ENCODE measurements at places on chromosomes 6 and 20.

GRCh38 chr6:21182589-21182988 lies 411.0 kb upstream of the SOX4 start:
- no peak for DNase-seq

DNA sequence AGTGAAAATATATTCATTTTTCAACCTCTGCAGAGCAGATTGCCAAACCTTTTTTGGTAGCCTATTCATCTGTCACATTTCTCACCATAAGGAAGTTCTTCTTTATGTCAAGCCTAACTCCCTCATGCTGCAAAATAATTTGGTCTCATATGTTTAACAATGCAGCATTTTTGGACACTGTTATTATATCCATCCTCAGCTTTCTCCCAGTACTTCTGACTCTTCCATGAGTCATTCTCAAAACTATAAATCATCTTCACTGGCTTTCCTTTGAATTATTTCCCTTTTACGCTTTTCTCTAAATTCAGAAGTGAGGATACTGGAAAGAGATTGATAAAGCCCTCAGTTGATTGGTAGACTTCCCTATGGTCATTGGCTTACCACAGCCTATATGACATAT lies 192.2 kb downstream of the TPBG start:
- DNase-seq, result no peak

- DNase-seq, result no peak
These were observed 44.3 kb downstream of the CTCFL start for GRCh38 chr20:57480444-57481160.

DNA sequence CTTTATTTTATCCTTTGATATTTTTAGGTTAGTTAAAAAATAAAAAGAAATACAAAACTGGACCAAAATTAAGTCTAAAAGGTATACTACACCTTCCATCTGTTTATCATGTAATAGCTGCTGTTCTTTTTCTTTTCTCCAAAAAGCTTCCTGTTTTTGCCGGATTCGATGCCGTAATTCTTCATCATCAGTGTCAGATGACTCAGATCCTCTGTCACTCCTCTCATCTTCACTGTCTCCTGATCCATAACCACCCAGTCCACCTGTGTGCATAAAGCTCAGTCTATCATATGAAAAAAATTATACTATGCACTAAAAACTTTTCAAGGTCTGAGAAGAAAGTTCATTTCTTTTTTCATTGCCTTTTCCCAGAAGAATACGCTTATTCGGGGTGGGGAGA lies 8.5 kb upstream of the COQ3 start:
- no peak for DNase-seq

DNA sequence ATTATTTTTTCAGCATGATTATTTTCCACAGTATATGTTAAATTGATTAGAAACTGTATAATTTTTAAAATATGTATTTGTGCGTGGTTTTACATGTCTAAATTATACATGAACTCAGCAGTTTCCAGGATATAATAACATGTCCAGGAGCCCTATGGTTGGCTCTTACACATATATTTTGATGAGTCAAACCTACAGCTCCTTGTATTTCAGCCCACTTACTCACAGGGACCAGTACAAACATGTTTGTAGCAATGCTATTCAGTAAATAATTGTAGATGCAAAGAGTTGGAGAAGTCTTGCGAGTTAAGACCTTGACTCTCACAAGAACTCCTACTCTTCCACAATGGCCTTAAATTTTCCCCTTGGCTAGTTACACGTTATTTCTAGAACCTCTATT lies 107.2 kb upstream of the SASH1 start:
- DNase-seq, result no peak

DNA sequence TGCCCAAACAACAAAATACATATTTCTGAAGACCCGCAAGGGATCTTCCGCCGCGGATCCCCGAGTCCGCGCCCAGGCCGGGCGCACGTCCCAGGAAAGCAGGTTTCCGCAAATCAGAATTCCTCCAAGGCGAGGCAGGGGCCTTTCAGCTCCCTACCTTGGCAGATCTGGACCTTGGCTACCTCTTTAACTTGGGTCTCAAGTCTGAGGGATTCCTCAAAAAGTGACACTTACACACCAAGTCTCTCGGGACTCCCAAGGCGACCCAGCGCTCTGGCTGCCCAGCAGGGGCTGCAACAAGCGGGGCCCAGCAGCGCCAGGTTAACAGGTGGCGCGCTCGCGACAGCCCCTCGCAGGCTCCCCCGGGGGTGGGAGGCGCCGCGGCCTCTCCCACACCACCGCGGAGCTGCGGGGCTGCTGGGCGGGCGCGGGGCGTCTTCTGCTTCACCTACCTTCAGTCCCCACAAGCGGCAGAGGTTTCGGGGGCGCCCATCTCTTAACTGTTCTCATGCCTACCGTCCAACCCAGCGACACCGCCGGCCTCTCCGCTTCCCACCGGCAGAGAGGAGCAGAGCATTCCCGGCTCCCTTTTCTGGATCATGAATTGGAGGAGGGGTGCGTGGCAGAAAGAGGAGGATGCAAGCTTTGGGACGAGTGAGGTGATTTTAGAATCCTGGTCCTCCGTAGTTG lies 414 bp downstream of the SIM1 start:
- peak; percentile 35 for DNase-seq

GRCh38 chr6:160386869-160387530 lies 38.8 kb downstream of the SLC22A3 start:
- DNase-seq, result no peak

DNA sequence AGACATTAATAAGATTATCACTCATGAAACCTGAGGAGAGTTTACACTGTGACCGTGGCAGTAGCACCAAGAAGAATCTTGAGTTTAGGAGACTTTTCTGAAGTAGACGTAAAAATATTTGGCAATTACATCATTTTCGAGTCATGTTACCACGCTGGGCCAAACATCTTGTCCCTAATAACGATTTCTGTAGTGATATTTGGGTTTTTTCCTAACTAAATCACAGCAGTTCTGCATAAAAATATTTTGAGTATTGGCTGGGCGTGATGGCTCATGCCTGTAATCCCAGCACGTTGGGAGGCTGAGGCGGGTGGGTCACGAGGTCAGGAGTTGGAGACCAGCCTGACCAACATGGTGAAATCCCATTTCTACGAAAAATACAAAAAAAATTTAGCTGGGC lies 262.4 kb downstream of the PHF3 start:
- DNase-seq, result no peak

DNA sequence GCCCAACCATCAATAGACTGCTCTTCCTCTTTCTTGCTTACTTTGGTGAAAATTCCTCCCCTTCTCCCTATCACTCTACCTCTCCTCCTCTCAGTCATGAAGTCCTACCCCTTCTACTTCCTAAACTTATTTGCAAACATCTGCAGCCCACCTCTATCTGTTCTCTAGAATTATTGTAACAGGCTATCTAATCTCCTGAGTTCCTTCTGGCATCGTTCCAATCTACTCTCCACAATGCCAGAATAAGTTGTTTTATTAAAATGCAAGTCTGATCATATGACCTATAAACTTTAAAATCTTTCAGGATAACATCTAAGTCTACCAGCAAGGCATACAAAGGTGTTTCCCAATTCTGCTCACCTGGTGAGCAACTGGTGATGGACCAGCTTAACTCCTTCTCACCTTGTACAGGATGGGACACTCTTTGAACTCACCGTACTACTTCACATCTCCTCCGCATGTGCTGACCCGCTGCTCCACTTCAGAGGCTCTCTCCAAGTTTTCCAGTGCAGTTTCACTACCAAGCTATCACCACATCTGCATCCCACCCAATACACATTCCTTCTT lies 7.9 kb downstream of the CD164 start:
- no peak for DNase-seq

GRCh38 chr6:89763550-89763949 lies 56.0 kb downstream of the MDN1 start:
- no peak for DNase-seq

DNA sequence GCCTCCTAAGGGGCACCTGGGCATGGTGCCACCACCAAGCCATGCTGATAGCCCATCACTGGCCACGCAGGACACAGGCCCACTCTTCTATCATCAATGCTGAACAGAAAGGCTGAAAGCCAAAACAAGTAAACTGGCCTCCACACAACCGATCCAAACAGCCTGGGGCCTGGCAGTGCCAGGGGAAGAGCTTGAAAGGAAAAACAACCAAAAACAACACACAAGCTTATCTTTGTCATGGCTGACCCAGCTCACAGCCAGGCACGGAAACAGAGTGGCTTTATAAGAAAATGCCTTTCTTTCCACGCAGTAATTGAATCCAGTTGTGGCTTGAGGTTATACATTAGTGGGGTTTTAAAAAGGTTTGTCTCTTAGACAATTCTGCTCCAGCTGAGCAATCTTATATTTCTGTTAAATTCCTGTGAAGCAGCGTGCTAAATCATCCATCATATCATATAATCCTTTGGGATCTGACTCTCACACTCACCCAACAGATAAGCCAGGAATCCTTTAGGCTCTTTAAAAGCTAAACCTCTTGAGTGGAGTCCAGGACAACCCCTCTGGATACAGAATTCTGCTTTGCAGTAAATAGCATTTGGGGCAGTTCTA lies 65.4 kb upstream of the SLC22A16 start:
- DNase-seq, result no peak

All from NCI-H1436 (cell line).